ENCODE measurements at places on chromosomes 1 and 21. TPM values are rescaled to one million over a fixed set of nuclear protein-coding genes. Genes with fewer than 3 reads are reported as not detected.

The GCSAML gene
- total RNA-seq, result not detected

The SPRR2E gene
- total RNA-seq, result not detected

The GBP1 gene
- 24.7 TPM for total RNA-seq

The ASAP3 gene
- total RNA-seq, result 9.8 TPM

The RGSL1 gene
- not detected for total RNA-seq

The SERBP1 gene
- total RNA-seq, result 252 TPM

The EPHA8 gene
- not detected for total RNA-seq

The PCP4L1 gene
- total RNA-seq, result not detected

The SPATA21 gene
- total RNA-seq, result not detected

The FMN2 gene
- total RNA-seq, result 7.5 TPM

The AHCYL1 gene
- 51.6 TPM for total RNA-seq
